Thoracic aorta (tissue), 2 donors: ENCODE measurements at places on chromosomes 6 and 20. TPM values are rescaled to one million over a fixed set of nuclear protein-coding genes. Genes with fewer than 3 reads are reported as not detected.

DNA sequence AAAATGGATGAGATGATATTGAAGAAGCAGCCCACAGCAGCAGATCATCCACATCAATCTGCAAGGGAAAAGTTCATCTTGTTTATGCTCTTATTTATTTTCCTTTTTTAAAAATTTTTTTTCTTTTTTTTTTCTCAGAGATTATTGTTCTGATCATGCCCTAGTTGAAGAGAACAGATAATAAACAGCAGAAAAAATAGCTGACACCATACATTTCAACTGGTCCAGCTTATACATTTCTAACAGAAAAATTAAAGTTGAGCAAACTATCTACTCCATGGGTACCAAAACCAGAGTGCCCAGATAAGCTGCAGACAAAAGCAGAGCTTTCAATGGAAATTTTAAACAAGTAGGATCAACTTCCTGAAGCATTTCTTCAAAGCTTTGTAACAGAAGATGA is 9.3 kb downstream of the KIAA0319 start:
- no peak overlapping the region for H3K4me3 ChIP-seq
- no peak overlapping the region for H3K27ac ChIP-seq
- DNase-seq = no peak
- H3K4me1 ChIP-seq = no peaks in the 10 kb centered on the region
- no peaks in the 10 kb centered on the region for H3K27me3 ChIP-seq
- H3K36me3 ChIP-seq = no peaks in the 10 kb centered on the region

DNA sequence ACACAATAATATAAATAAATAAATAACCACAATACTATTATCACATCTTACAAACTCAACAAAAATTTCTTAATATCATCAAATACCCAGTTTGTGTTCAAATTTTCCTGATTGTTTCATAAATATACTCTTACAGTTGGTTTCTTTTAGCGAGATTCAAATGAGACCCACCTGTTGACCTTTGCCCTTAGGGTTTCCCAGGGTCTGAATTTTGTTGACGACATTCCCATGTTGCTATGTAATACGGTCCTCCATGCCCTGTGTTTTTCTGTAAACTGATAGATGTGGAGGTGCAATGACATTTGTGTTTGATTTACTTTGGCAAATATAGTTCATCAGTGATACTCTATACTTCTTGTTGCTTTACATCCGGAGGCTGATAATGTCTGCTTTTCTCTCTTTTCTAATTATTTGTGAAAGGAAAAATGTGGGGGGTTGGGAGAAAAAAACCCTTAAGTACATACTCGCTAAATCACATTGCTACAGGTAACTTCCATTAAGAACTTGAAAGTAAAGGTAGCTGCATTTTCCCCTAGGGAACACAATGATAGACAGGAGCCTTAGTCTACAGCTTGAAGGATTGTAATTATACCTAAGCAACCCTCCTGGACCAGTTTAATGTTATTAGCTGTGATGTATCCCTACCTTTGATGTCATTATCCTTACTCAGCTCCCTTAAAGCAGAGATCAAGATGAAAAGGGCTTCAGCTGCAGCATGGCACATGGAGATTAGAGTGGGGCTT is 6.6 kb downstream of the MOG start:
- no peak overlapping the region for H3K27ac ChIP-seq
- no peaks in the 10 kb centered on the region for H3K27me3 ChIP-seq
- no peak overlapping the region for H3K4me3 ChIP-seq
- no peak for DNase-seq
- no peaks in the 10 kb centered on the region for H3K36me3 ChIP-seq

- H3K36me3 ChIP-seq = no peaks in the 10 kb centered on the region
- H3K4me1 ChIP-seq = no peaks in the 10 kb centered on the region
- H3K27me3 ChIP-seq = no peaks in the 10 kb centered on the region
- H3K27ac ChIP-seq = no peak overlapping the region
- DNase-seq = no peak
Observed at GRCh38 chr6:145047891-145048290, 687.4 kb downstream of the EPM2A start.

The MAP7 gene
- 6.9 TPM for total RNA-seq

DNA sequence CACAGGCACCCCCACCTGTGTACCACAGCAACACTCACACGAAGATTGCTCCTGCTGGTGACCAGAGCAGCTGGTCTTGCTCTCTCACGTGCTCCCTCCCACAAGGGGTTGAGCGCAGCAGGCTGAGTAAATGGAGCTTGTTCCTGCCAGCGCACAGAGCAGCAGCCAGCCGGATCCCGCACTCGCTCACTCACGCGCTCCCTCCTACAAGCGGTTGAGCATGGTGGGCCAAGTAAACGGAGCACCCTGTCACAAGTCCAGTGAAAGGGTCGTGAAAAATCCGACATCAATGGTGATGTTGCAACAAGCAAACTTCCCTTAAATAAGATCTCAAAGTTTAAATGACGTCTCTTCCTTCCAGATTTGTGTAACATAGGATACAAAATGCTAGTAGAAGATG is 313.7 kb downstream of the FOXC1 start:
- H3K36me3 ChIP-seq = no peaks in the 10 kb centered on the region
- DNase-seq = no peak
- no peak overlapping the region for H3K27ac ChIP-seq
- no peak overlapping the region for H3K4me3 ChIP-seq
- no peaks in the 10 kb centered on the region for H3K27me3 ChIP-seq
- no peaks in the 10 kb centered on the region for H3K4me1 ChIP-seq

The PAK5 gene
- not detected for total RNA-seq
